Activated T-cell treated with anti-CD3 and anti-CD28 coated beads, Interleukin-2, amount 50 U/mL, for 48 hours (primary cell): ENCODE measurements at places on chromosomes 7 and 10.

DNA sequence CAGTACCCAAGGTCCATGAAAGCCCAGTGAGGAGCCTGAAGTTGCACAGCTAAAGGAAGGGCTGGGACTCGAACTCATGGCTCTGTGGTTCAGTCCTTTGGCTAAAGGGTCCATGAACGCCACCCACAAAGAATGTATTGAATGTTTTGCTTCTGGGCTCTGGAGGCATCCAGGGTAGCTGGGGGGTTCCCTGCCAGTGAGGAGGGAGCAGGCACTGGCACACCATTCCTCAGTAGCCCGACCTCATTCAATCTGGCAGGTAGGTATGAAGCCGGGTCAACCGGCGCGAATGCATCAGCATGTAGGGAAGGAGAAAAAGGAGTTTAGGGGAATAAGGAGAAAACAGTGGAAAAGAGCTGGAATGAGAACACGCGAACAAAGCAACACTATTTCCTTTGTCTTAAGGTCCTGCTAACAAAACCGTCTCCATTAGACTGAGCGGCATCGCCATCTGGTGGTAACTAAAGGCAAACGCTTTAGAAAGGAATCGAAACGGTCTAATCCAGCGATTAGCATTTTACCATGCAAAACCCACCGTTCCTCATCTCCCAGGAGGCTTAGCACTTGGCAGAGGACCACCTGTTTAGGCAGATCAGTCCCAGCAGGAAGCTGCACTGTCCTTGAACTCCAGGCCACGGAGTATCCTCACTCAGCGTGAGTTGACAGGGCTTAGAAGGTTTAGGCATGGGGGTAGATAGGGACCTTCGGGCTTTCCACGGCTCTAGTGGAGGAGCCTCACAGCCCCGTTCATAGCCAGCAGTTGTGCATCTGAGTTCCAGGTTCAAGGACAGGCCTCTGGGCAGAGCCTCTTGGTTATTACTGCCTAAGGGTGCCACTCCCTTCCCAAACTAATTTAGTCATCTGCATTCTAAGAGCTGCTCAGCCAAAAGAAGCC is 122.8 kb downstream of the UBE2H start:
- peak; percentile 56 for DNase-seq

GRCh38 chr7:92880212-92881090 is 44.1 kb upstream of the CDK6 start:
- DNase-seq = peak; percentile 32

GRCh38 chr7:75711656-75712514 is 26.9 kb downstream of the HIP1 start:
- DNase-seq = no peak

DNA sequence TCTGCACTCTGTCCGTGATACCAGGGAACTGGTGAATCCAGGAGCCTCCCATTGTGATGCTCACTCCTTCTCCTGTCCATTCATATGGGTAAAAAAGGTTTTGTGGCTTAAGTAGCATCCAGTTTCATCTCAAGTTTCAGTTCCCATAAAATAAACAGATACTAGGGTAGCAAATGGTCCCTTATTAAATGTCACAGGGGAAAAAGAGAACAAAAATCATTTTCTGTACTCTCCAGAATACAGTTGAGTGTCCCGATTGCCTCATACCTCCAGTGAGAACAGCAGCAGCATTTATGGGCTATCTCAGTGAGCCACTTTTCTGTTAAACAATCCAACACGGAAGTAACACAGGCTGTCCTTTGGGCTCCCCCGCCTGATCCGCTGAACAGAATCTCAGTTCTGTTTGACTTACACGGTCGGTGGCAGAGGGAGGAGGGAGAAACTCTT is 179.6 kb downstream of the CELF2 start:
- DNase-seq = no peak

- DNase-seq = no peak
Measured at GRCh38 chr10:106214243-106214642, 950.3 kb downstream of the SORCS1 start.

DNA sequence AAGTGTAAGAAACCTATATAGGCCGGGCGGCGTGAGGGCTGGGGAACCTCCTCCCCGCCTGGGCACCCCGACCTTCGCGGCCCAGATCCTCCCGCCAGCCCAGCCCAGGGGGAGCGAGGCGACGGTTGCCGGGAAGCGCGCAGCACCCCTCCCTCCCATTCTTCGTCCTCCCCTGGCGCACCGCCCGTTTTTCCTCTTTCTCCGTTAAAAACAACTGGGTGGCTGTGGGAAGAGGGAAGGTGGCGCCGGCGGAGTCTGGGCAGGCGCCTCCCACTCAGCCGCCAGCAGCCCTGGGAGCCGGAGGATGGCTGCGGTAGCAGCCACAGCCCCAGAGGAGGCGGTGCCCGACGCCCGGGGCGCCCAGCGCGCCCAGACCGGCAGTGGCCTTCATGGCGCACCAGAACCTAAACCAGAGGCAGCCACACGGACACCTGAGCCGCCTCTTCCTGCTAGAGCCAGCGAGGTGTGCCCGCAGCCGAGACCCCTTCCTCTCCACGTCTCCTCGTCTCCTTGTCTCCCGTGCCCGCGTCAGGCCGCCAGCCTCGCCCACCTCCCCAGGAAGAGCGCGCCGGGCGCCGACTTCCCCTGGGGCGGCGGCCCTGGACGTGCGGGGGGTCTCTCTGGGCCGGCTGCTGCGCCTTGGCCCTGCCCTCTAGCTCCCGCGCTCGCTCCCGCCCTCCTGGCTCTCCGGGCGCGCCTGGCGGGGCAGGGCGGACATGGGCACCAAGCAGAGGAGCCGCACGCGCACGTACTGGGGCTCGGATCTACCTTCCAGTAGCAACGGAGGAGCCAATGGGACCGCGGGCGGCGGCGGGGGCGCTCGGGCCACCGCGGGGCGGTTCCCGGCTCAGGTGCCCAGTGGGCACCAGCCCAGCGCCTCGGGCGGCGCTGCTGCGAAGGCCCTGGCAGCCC is 32.8 kb upstream of the SFTPD start:
- no peak for DNase-seq
